ENCODE measurements at places on chromosomes 16 and 17.

GRCh38 chr17:51016099-51016498, 104.6 kb downstream of the SPAG9 start:
- no peak for DNase-seq

DNA sequence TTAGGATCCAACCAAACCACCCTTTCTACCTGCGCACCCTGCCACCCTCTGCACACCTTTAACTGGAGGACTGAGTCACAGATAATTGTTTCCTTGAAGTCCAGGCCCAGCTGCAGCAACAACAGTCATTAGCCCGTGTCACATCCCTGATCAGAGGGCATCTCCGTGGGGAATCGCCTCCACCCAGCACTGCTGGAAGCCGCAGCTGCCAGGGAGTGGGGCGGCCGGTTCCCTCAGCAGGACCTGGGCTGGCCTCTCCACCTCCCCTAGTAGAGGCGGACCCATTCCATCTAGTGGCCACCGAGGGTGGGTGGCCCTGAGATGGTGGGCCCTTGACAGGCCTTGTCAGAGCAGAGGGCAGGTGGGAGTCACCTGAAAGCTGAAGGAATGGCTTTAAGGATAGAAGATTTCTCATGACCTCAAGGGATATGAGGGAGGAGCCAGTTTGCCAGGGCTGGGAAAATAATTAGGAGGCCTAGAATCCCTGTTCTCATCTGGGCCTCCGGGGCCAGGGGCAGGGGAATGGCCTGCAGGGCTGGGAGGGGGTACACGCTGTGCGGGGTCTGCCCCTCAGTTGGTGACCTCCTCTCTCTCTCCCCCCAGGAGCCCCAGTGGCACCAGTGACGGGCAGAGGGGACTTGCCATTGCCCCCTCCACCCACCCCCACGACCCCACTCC, 6.2 kb downstream of the PRSS53 start:
- no peak for DNase-seq

DNA sequence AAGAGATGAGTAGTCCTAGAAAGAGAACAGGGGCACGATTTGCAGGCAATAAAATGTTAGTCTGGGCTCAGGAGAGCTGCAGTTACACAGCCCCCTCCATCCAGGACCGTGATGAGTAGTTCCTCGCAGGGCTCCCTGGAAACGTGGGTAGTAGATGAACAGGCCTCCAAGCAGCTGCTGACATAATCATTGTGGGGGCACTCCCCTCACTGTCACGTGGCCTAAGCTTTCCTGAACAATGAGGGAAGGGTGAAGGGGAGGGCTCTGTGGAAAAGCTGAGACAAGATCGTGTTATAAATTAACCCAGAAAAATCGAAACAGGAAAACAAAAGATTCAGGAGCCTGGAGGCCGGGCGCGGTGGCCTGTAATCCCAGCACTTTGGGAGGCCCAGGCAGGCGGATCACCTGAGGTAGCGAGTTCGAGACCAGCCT, 1.3 kb upstream of the PER1 start:
- DNase-seq: peak; percentile 23

DNA sequence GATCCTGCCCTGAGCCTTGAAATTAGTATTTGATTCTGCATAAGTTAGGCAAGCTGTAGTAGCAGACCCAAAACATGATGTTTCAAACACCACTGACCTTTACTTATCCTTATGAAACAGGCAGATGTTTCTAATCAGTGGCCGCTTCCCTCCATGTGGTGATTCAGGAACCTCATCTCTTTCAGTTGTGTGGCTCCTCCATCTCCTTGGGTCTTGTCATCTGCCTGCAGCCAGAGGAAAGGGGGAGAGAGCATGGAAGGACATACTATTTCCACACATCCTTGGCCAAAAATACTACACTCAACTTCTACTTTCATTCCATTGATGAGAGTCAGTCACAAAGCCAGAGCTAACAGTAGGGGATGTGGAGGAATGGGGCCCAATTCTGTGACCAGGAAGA, 41.6 kb upstream of the IRX6 start:
- DNase-seq: no peak

- peak; percentile 25 for DNase-seq
Measured at GRCh38 chr16:3716831-3717234, 491 bp downstream of the TRAP1 start.

GRCh38 chr16:52721331-52721730, 174.4 kb upstream of the TOX3 start:
- no peak for DNase-seq

DNA sequence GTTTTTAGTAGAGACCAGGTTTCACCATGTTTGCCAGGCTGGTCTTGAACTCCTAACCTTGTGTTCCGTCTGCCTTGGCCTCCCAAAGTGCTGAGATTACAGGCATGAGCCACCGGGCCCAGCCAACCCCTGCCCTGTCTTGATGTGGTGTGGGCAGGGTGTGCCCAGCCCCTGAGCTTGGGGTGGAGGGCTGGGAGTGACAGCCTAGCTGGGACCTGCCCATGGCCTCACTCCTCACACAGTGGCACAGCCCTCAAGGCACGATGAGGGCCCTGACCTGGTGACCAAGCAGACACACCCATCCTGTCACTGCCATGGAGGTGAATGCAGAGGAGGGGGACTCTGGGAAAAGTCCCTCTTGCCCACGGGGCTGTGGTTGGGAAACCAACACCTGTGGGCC, 3.0 kb downstream of the IL32 start:
- DNase-seq: no peak

GRCh38 chr17:72308744-72309385, 188.0 kb downstream of the SOX9 start:
- no peak for DNase-seq

GRCh38 chr17:1561420-1562175, 994 bp downstream of the PITPNA start:
- peak; percentile 14 for DNase-seq

DNA sequence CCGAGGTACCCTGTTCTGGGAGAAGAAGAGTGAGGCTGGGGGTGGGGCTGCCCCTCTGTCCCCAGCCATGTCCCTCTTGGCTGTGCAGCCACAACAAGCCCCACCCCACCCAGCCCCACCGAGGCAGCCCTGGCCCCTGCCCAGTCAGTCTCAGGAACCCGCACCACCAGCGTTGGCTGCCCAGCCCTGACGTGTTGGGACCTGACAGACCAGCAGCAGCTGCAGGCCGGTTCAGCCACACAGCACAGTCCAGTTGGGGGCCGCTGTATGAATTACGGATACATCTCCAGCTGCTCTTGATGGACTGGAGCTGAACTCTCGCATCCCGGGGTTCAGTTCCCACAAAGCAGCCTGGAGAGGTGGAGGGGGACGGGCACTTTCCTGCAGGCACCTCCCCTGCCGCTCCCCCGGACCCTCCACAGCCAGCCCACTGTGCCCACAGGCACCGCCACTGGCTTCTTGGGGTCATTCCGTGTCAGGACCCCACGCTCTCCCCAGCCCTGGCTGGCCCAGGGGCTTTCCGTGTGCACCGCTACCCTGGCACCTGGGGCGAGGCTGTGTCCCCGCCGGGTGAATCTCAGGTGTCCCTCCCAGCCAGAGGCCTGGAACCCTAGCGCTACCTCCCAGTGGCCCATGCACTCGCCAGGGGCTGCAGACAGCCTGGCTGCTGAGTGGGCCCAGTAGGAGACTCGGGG, 7.1 kb downstream of the CDH15 start:
- no peak for DNase-seq

- DNase-seq: no peak
Measured at GRCh38 chr16:82955741-82956348, 329.1 kb downstream of the CDH13 start.

DNA sequence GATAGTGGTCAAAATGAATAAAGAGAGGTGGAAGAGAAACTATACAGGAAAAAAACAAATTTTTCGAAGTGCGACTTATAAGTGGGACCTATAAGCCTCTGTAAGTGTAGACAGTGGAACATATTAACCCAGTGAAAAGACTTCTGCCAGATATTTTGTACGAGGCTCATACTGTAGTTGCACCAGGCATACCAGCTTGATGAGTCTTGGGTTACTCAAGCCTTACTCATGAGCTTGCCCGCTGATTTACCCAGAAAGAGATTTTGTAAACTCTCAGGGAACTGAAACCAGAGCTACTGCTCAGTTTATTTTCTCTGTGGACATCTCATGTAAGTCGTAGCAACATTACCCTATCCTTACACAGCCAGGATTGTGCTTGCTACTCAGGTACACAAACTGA, 708.0 kb upstream of the SOX9 start:
- no peak for DNase-seq

GRCh38 chr16:68417711-68418301, 30.5 kb downstream of the SMPD3 start:
- DNase-seq: no peak

GRCh38 chr17:38421871-38422827, 6.1 kb upstream of the ARHGAP23 start:
- no peak for DNase-seq

DNA sequence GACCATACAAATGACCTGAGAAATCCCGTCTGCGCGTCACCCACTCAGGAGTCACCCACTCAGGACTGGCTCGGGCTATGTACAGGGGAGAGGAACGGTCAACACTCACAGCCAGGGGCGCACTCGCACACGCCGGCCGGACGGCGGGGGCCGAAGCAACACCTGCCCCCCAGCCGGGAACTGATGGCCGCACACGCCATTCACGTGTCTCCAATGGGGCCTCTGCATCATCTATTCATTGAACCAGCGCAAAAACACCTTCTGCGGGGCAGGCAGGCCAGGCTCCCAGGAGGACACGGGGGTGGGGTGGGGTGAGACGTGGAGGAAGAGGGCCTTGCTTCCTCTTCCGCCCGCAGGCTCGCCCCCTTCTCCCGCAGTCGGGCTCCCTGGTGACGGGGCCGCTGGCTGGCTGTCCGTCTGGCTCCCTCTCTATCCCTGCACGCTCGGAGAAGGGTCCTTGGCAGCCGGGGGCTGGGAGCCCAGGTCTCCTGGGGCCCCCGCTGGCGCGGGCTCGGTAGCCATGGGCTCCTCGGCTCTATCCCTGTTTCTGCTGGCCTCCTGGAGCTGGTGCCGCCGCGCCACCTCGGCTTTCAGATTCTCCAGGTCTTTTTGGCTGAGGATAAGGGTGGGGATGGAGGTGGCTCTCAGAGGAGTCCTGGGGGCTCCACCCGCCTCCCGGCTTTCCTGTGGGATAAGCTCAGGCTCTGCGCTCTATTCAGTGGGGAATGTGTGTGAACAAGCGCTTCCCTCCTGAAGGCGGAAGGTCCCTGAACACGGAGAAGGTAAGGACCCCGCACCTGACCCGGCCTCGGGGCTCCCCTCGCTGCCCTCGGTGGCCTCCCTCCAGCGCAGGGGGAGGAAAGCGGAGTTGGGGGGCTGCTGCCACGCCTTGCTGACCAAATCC, 21.1 kb downstream of the CLUH start:
- DNase-seq: no peak

GRCh38 chr16:19715566-19715965, 2.5 kb downstream of the KNOP1 start:
- no peak for DNase-seq
